ENCODE measurements at places on chromosomes 5 and 9. TPM values are rescaled to one million over a fixed set of nuclear protein-coding genes. Genes with fewer than 3 reads are reported as not detected.

The AGTPBP1 gene
- 56.8 TPM for total RNA-seq

The LRRC70 gene
- total RNA-seq: 0.17 TPM

The KCNV2 gene
- not detected for total RNA-seq

The NXNL2 gene
- total RNA-seq: 1.9 TPM

The EIF4E1B gene
- total RNA-seq: 0.63 TPM

The FOXD4L6 gene
- total RNA-seq: 0.13 TPM

The PIK3R1 gene
- 13.7 TPM for total RNA-seq

- H3K4me1 ChIP-seq: no peaks in the 10 kb centered on the region
- H3K4me3 ChIP-seq: no peak overlapping the region
- no peak overlapping the region for H3K27ac ChIP-seq
- no peak for DNase-seq
- H3K36me3 ChIP-seq: no peaks in the 10 kb centered on the region
Observed at GRCh38 chr9:4050916-4051315, 249.0 kb downstream of the GLIS3 start.

DNA sequence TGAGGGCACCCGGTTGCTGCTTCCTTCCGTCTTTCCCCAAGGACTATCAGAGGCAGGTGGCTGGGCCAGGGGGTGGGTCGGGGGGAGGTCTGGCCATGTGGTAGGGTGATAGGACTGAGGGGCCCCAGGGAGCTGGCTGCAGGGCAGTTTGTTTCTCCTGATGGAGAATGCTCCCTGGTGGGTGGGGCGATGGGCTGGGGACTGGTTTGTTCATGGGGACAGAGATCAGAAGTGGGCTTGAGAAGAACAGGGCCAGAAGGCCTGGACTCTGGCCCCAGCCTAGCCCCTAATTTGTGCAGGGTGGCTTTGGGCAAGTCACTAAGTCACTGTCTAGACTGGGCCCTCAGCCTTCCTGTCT, 117.4 kb downstream of the RGS3 start:
- no peak overlapping the region for H3K4me3 ChIP-seq
- H3K27ac ChIP-seq: no peak overlapping the region
- H3K27me3 ChIP-seq: no peaks in the 10 kb centered on the region
- DNase-seq: no peak
- no peaks in the 10 kb centered on the region for H3K4me1 ChIP-seq

DNA sequence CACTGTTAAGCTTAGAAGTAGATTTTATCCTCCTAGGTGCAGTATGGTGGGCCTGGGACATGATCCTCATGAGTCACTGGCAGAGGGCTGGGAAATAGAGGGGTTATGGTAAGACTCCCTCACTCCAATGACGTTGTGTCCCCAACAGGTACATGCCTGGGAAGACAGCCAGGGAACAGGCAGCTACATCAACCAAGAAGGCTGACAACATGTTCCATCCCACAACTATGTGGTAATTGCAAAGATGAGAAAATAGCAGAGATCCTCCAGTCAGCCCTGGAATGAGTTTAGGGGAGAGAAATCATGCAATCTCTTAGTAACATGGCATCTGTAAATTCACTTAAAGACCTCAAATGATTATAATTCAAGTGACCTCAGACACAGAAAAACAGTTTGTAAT, 114.4 kb upstream of the LIFR start:
- H3K27me3 ChIP-seq: no peaks in the 10 kb centered on the region
- no peak overlapping the region for H3K4me3 ChIP-seq
- no peaks in the 10 kb centered on the region for H3K36me3 ChIP-seq
- H3K27ac ChIP-seq: no peak overlapping the region
- H3K4me1 ChIP-seq: no peaks in the 10 kb centered on the region

DNA sequence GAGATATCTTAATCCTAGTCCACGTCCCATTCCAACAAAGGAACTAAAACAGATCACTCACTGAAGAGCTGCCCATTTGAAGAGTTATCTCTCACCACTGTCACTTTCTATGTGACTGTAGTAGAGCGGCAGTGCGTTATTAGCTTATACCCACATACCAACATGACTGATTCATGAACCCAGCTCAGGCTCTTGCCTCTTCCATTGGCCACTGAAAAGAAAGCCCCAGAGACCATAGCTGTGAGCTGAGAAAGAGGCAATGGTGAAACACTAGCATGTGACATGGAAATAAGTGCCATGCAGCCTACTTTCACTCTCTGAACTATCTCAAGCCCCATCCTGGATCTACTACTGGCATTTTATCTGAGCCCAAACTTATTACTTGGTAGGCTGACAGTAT, 151.7 kb upstream of the MOCS2 start:
- H3K4me3 ChIP-seq: no peak overlapping the region
- H3K4me1 ChIP-seq: no peaks in the 10 kb centered on the region
- H3K27ac ChIP-seq: no peak overlapping the region
- H3K27me3 ChIP-seq: no peaks in the 10 kb centered on the region
- no peak for DNase-seq
- no peaks in the 10 kb centered on the region for H3K36me3 ChIP-seq

GRCh38 chr5:114237766-114238165, 124.1 kb upstream of the KCNN2 start:
- H3K4me3 ChIP-seq: no peak overlapping the region
- no peaks in the 10 kb centered on the region for H3K27me3 ChIP-seq
- no peaks in the 10 kb centered on the region for H3K4me1 ChIP-seq
- no peak overlapping the region for H3K27ac ChIP-seq

- no peaks in the 10 kb centered on the region for H3K4me1 ChIP-seq
- H3K27ac ChIP-seq: no peak overlapping the region
Observed at GRCh38 chr5:90518661-90519060, 10.7 kb downstream of the LYSMD3 start.

DNA sequence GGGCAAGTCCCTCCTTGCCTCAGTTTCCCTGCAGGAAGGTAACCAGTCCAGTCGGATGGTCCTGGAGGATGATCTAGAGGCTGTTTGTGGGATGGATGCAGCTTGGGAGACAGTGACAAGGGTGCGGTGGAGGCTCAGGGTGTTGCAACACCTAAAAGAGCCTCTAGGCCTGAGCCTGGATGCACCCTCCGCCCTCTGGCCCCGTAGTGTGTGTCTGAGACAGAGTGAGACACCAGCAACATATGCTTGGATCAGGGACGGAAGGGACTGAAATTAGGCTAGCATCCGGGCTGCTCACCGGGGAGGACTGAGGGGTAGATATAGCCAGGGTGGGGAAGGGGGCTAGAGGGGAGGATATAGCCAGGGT, 1.1 kb downstream of the CRAT start:
- DNase-seq: no peak
- 0 out of 2 replicates have a peak, but pooled peaks cover 2% of the 10 kb centered on the region for H3K4me1 ChIP-seq
- H3K36me3 ChIP-seq: no peaks in the 10 kb centered on the region
- no peak overlapping the region for H3K27ac ChIP-seq
- H3K4me3 ChIP-seq: no peak overlapping the region
- no peaks in the 10 kb centered on the region for H3K27me3 ChIP-seq

DNA sequence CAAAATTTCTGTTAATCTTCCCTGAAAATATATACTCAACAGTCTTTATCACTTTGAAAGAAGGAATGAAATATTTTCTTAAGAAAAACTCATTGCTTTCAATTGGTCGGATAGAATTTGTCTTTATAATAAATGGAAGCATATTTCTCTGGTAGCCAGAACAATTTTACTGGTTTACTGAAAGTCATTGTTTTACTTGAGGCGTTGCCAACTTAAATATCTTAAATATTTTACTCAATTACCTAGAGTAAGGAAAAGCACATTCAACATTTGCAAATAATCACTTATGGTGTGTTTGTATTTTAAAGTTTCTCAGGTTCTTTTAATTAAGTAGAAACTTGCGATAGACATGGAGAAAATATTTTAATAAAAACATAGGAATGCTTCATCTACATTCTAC, 1181.7 kb downstream of the EFNA5 start:
- H3K27ac ChIP-seq: no peak overlapping the region
- no peaks in the 10 kb centered on the region for H3K27me3 ChIP-seq
- no peak overlapping the region for H3K4me3 ChIP-seq

DNA sequence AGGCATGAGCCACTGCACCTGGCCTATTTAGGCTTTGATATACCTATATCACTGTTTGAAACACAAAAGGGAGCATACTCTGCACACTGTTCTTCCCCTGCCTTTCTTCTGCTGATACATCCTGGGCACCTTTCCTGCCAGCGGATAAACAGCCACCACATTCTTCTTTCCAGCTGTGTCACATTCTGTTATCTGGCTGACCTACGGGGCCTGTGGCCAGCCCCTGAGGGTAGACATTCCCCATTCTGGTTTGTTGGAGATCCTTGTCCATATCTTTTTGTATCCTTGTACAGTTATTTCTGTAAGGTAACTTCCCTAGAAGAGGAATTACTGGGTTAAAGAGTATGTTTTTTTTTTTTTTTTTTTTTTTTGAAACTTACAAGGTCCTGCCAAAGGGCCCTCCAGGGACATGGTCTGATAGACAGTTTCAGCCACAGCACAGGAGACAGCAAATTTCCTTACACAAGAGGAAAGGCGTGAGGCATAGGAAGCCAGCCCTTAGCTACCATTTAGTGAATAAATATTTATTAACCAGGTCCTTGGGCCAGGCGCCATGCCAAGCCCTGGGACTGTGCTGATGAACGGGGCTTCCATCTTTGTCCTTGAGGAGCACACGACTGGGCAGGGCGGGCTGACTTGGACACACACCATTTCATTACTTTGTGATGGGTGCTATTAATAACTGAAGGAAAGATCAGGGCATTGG, 57.8 kb downstream of the ERGIC1 start:
- H3K36me3 ChIP-seq: peaks cover 25% of the 10 kb centered on the region
- no peak overlapping the region for H3K27ac ChIP-seq
- no peak overlapping the region for H3K4me3 ChIP-seq
- DNase-seq: no peak
- no peaks in the 10 kb centered on the region for H3K27me3 ChIP-seq

DNA sequence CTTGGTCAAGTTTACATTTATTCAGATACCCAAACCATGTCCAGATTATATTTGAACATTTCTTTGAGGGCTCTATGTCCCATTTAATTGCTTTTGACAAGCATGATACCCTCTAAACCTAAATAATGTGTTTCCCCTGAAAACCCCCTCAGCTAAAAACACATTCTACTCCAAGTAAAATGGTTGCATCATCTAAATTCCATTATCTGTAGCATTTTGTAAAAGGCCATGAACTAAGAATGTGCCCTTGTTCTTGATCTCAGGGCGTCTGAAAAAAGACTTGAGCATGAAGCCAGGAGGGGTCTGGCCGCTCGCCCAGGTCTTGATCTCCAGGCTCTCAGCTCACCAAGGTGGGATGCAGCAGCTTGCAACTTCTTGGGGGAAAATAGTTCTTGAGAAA, 53.5 kb upstream of the ERCC6L2 start:
- no peak for DNase-seq
- no peaks in the 10 kb centered on the region for H3K36me3 ChIP-seq
- no peak overlapping the region for H3K27ac ChIP-seq
- peaks cover 3% of the 10 kb centered on the region for H3K4me1 ChIP-seq

- no peak for DNase-seq
- no peak overlapping the region for H3K4me3 ChIP-seq
- peaks cover 17% of the 10 kb centered on the region for H3K27me3 ChIP-seq
- peaks cover 9% of the 10 kb centered on the region for H3K4me1 ChIP-seq
- no peak overlapping the region for H3K27ac ChIP-seq
Observed at GRCh38 chr5:1672396-1672795, 127.2 kb downstream of the MRPL36 start.

DNA sequence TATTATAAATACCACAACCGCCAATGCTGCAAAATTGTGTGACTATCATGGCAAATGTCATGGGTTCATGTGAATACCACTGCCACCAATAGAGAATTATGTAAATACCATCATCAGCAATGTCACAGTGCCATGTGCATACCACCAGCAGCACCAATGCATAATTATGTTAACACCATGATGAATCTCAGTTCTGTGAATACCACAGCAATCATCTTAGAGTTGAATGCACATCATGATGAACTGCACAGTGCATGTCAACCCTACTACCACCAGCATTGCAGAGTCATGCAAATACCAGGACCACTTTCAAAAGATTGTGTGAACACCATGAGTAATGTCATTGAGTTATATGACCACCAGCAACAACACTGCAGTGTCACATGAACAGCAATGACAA, 63.2 kb downstream of the SHC3 start:
- no peak for DNase-seq
- H3K4me1 ChIP-seq: no peaks in the 10 kb centered on the region
- no peak overlapping the region for H3K4me3 ChIP-seq
- H3K27ac ChIP-seq: no peak overlapping the region
- no peaks in the 10 kb centered on the region for H3K27me3 ChIP-seq

GRCh38 chr5:73019766-73020165, 63.9 kb downstream of the FCHO2 start:
- DNase-seq: no peak
- no peak overlapping the region for H3K27ac ChIP-seq
- H3K27me3 ChIP-seq: no peaks in the 10 kb centered on the region
- H3K4me1 ChIP-seq: no peaks in the 10 kb centered on the region
